ENCODE measurements at places on chromosomes 13 and 19.

GRCh38 chr19:12867120-12868099 is 13.8 kb downstream of the DNASE2 start:
- DNase-seq, result peak; percentile 19

GRCh38 chr13:43767341-43767931 is 19.3 kb downstream of the ENOX1 start:
- DNase-seq, result no peak

GRCh38 chr13:44814836-44815235 is 174.4 kb downstream of the NUFIP1 start:
- DNase-seq, result no peak

GRCh38 chr19:4847190-4847973 is 15.9 kb upstream of the TICAM1 start:
- DNase-seq, result no peak

GRCh38 chr13:105670179-105670990 is 865.1 kb downstream of the EFNB2 start:
- no peak for DNase-seq

GRCh38 chr13:19178901-19179593 is 2.6 kb downstream of the TUBA3C start:
- DNase-seq, result no peak
